ENCODE measurements at places on chromosomes 6 and 20.

GRCh38 chr6:28816909-28817807, 106.6 kb downstream of the TRIM27 start:
- DNase-seq, result no peak

DNA sequence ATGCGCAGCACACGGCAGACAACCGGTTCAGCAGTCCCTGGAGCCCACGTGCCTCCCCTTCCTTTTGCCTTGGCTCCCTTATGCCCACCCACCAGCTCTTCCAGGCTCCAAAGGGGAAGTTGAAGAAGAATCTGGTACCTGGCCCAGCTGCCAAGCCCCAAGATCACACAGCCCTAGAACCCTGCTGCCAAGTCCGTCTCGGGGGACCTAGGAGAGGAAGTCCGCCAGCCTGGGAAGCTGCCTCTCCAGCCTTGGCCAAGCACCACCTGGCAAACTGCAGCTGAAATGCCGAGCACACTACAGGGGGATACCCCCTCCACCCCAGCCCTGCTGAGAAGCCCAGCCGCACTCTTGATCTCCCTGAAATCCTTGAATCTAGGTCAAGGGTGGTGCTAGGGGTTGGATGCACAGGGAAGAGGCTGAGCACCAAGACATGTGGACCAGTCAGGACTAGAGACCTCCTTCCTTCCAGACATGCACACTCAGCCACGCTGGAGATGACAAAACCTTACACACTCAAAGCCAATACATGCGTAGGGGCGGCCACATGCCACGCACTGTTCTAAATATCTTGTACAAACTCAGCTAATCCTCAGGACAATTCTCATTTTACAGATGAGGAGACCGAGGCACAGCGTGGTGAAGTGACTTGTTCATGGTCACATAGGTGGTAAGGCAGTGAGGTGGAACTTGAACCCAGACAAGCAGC, 124.1 kb downstream of the PREX1 start:
- no peak for DNase-seq

DNA sequence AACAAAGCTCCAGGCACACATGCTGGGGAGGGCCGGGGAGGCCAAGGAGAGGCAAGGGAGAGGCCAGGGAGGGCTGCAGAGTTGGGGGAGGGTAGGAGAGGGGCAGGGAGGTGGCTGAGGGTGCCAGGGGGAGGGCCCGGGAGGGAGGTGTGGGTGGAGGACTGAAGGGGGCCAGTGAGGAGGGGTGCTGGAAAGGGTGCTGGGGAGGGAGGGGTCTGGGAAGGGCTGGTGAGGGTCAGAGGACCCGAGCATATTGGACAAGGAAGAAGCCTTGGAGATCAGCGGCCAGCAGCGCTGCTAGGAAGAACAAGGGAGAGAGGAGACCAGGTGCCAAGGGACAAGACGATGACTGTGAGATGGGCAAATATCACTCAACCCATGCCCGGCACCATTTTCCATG, 49.7 kb upstream of the GPR31 start:
- DNase-seq, result no peak

GRCh38 chr6:129719692-129720091, 9.7 kb upstream of the ARHGAP18 start:
- DNase-seq, result no peak

- peak; percentile 77 for DNase-seq
Observed at GRCh38 chr20:62818592-62819493, 2.0 kb downstream of the COL9A3 start.

GRCh38 chr20:9412309-9412708, 102.1 kb upstream of the LAMP5 start:
- no peak for DNase-seq

- no peak for DNase-seq
Observed at GRCh38 chr6:14900919-14901318, 344.9 kb upstream of the JARID2 start.

GRCh38 chr6:28335564-28336283, at the start of gene ZSCAN31:
ZSCAN31 (minus strand) TSS chr6:28336148; CDS start chr6:28329683, 6,465 bp downstream.
- peak; percentile 98 for DNase-seq

DNA sequence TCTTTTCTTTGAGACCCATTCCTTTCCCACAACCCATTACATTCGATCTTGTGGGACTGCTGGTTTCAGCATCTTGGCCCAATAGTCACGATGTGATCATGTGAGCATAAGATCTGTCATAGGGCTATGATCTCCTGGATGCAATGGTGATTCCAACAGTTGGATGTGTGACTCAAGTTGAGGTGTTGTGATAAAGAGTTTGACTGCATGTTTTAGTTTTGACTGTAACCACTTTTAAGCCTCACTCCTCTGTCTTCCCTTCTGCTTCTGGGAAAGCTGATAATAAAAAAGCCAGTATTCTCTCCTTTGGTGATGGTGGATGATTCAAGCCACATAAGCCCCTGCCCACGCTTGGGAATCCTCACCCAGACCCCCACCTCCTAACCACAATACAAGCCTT, 117.0 kb upstream of the ASCC3 start:
- DNase-seq, result no peak

GRCh38 chr6:39388606-39389483, 66.3 kb upstream of the KCNK16 start:
- DNase-seq, result no peak

DNA sequence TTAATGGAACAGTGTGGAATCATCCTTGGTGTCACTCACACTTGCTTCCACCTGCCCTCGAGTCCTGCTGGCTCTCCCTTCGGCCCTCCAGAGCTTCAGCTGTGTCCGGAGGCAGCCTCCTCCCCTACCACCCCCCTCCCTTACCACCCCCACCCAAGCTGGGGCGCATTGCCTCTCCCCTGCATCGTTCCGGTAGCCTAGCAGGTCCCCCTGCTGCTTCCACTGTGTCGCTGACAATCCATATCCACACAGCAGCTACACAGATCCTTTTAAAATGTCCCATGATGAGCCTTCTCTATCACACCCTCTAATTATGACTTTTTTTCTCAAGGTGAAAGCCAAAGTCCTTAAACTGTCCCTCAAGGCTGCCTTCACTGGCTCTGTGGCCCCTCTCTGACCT, 117.6 kb downstream of the TIAM2 start:
- no peak for DNase-seq
